ENCODE measurements at places on chromosomes 1 and 21.

DNA sequence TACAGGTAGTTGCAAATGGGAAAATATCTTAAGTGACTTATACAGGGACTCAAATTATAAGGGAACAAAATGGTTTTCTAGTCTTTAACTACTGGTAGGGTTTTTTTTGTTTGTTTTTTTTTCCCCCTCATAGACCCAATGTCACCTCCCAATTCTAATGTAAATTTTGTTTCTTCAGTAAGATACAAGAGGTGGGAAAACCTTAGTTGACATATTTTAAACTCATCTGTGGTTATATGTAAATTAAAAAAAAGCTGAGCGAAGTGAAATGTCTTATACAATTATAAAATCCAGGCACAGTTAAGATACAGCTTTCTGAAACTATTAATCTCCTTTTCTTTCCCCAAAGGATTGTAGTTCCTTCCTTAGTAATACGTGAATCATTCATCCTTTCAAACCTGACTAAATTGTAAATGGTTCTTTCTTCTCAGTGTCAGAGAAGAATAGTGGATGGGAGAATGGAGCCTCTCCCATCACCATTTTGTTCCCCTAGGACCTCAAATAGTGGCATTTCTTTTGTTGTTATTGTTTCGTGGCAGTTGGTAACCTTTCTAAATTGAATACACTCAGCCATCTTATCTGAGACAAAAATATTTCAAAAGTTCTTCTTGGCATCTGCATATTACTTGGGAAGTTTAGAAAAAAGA, 11.2 kb downstream of the TSEN15 start:
- no peak for DNase-seq

GRCh38 chr21:42041711-42042110, 29.4 kb upstream of the UMODL1 start:
- no peak for DNase-seq

GRCh38 chr1:160394673-160395072, 5.7 kb upstream of the VANGL2 start:
- no peak for DNase-seq

- DNase-seq, result no peak
Measured at GRCh38 chr1:203037509-203038190, 11.4 kb downstream of the PPFIA4 start.

- no peak for DNase-seq
Measured at GRCh38 chr1:79472067-79472656, 465.6 kb upstream of the ADGRL4 start.

DNA sequence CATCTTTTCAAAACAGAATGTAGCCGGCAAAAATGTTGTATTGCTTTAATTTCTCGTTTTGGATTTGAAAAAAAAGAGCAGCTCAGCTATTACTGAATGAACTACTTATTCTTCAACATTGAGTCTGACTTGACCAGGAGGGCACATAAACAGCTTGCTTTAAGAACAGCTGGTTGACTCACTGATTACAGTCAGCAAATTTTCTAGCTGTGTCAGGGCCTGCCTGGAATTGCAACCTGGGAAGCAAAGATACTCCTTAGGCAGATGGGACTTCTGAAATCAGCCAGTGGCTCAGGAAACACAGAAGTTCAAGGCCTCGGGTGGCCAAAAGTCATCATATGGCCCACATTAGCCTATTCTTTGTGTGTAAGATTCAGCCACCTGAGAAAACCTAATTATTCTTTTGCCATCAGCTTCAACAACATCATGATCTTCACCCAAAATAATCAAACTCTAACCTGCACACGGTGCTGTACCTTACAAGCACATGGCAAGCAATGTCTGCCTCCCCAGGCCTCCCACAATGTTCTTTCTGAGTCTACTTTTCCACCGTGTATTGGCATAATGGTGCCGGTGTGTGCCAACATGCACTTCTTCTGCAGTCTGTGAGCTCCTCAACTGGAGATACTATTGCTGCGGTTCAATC, 307.2 kb downstream of the HHIPL2 start:
- DNase-seq, result no peak

DNA sequence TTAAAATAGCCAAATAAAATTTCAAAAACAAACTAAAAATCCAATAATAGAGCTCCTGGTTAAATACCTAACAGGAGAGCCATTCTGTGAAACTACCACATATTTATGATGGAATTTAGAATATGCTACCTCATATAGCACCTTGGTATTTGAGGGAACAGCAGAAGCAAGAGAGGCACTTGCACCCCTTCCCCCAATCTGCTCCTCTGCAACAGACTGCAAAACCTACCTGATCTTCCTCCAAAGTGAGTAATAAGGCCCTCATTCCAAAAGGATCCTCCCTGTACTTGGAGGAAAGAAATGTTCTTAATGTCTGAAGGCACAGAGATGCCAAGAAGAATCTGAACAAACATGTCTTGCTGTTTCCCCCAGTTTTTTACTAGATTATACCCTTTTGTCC, 28.1 kb upstream of the RNPC3 start:
- no peak for DNase-seq

GRCh38 chr1:181023265-181024057, 791 bp upstream of the STX6 start:
- DNase-seq, result no peak

DNA sequence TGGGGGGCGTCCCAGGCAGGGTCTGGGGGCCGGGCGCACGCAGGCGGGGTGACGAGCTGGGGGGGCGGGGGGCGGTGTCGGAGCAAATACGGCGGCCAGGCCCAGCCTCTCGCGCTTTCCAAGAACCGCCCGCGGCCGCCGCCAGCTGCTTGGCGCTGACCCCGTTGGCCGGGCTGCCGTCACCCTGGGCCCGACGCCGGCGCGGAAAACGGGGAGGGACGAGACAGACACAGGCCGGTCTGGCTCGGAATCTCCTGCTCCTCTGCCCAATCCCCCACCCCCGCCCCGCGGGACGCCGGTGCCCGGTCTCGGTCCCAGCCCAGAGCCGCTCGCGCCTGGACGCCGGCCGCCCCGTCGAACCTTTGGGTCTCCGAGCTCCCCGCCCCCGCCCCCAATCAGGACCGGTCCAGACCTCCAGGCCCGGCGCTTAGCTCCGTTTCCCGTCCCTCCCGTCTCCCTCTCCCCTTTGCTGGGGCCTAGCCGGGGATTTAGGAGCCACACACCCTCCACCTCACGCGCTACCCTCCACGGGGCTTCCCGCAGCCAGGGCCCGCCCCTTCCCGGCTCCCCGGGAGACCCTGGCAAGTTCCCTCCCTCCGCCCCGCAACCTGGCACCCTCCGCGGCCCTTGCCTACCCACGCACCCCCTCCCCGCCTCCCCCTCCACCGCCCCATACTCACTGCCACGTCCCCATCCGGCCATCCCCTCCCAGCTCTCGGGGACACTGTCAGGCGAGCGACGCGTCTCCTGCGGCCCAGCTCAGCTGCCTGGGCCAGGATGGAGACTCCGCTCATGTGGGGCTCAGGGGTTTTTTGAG, 800 bp upstream of the MMP23B start:
- DNase-seq, result peak; percentile 90
